Upper lobe of right lung (tissue), 1 donor: ENCODE measurements at places on chromosomes 5 and 9.

GRCh38 chr9:27537027-27537435 lies 7.4 kb upstream of the MOB3B start:
- no peak for DNase-seq

DNA sequence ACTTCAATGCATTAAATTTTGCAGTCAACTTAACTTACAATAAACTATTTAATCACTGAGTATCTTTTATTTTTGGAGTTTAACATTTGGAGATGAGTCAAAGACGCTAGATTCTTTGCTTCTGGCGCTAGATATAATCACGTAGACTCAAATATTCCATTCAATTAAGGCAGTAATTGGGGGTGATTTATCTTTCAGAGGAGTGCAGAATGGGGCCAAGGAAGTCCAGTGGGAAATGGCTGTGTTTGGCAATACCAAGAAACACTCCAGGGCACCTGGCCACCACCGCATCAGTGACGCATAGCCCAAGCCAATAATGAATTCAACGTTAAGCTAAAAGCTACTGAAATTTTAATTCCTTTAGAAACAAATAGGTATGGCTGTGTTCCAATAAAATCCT lies 81.2 kb downstream of the PHAX start:
- DNase-seq, result no peak

- no peak for DNase-seq
Observed at GRCh38 chr5:143143973-143144372, 259.5 kb downstream of the NR3C1 start.

DNA sequence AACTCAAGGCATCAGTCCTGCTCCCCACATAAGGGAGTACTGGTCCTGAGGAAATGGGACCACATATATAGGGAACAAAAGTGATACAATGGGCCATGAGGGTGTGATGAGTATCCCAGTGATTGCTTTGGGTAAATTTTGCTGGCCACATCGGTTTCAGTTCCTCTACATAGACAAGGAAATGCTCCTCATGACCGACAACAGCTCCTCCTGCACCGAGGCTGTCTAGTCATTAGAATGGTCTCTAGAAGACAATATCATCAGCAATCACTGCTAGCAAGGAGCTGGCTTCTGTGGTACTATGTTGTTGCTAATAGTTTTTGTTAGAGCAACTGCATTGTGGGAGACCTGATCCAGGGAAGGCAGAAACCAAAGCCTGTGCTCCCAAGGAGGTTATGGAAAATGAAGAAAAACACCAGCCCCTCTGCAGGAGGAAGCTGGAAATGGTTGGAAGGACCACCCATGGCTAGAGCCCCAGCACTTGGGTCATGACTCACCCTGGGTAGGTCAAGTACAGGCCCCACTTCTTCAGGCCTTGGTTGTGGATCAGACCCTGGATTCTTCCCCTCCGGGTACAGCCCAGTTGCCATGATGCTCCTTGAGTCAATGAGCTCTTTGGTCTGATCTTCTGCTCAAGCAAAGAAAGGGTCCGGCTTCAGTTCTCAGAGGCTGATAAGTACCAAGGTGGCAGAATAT lies 3.4 kb upstream of the CTSL start:
- DNase-seq, result no peak

DNA sequence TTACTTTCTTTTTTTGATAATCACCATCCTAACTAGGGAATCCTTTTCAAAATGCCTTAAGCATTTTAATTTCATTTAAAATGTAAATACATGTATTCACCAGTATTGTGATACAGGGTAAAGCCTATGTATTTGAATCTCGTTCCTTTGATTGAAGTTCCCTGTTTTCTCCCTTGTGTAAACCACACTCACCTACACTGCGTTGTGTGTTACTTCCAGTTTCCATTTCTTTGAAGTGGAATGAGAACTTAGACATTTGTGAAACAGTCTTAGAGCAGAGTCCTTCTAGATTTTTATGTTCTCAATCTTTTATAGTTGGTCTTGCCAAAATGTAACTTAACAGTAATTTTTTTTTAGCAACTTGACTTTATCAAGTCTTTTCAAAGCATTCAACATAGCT lies 101.4 kb downstream of the ZNF462 start:
- no peak for DNase-seq

- DNase-seq, result no peak
Observed at GRCh38 chr9:121708768-121709488, 57.5 kb downstream of the DAB2IP start.

DNA sequence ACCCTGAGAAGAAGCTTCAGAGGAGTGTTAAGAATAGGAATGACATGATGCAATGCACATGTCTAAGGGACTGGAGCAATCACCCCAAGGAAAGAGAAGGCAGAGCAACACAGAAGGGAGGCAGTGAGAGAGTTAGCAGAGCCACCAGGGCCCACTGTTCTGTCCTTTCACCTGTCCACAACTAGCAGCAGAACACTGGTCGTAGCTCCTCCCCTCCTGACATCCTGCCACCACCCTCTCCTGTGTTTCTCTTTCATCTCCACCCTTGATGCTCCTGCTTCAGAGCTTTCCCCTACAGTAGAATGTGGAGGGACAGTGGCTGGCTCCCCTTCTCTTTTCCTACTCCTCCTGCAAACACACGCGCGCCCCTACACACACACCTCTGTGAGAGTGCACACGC lies 483.4 kb upstream of the KIF2A start:
- DNase-seq, result no peak
